Activated CD8-positive, alpha-beta memory T cell treated with anti-CD3 and anti-CD28 coated beads for 4 hours (primary cell): ENCODE measurements at places on chromosomes 4 and X.

DNA sequence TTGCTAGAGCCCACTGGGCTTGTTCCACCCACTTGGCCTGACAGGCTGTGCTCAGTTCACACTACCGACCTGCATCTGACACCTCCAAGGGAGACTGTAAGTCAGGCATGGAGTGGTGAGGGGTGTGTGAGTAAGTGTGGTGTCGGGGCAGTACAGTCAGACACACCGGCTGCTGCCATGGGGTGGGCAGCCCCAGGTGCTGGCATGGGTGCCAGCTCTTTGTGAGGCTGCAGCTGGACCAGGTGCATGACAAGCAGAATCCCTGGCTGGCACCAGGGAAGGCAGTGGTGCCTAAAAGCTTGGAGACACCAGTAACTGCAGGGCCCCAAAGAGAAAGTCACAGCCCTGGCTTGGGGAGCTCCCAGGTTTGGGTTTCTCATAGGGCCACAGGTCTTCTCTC lies 665.0 kb downstream of the SH3BGRL start:
- no peak for DNase-seq

GRCh38 chr4:142168181-142168580 lies 531.8 kb downstream of the IL15 start:
- no peak for DNase-seq

DNA sequence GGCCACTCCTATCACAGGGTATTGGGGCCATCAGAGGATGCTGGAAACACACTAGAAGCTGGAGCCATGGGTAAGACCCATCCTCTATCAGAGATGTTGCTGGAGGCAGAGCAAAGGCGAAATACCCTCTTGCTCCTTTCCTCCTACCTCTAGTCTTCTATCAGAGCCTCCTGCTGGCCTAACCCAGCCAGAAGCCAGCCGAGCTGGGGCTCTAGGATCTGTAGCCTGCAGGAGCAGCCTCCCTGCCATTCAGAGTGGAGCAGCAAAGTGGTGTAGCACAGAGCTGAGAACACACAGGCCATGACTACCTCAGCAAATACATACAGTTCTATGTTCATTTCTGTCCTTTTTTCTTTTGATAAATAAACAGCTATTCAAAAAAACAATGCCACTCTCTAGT lies 35.7 kb downstream of the GATB start:
- no peak for DNase-seq

DNA sequence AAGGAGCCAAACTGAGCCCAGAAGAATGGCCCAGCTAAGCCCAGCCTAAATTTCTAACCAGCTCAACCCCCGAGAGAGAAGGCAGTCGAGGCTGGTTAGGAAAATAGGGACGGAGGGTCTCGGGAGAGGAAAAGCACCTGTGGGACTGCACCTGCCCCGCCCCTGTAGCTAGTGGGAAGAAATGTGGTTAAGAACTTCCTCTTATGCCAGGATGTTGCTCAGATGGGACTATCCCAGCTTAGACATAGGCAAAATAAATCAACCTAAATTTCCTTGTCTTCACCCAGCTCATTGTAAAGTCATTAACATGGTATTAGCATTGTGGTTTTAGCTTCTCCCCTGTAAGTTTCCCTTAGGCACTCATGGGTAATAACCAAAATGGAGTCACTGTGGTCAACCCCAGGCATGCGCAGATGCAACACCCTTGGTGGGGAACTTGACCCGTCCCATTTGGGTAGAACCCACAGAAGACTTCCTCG lies 86.8 kb downstream of the ZNF718 start:
- no peak for DNase-seq

DNA sequence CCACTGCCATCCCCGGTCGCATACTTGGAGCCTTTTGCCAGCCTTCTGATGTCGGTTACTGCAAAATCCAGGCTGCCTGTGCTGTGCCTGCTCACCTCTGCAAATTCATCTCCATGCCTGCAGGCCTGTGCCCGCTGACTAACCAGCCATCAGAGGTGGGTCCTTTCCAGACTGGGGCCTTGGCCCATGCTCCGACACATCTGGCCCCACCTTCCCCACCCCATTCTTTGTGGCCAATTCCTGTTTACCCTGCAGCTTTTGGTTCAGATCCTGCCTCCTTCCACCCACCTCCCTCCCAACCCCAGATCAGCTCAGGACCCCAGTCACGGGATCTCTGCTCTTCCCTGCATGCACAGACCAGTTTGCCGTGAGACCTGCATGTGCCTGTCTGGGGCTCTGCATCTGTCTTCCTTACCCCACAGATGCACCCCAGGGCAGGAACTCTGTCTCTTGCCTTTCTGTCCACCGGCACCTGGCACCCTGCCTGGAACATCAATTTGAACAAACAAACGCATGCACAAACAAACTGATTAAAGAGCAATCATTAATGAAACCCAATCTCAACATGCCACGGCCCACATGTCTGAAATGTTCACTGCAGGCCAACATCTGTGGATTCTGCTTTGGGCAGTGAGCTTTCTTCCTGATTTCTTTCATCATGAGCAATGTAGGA lies 112.8 kb upstream of the PSAPL1 start:
- no peak for DNase-seq

- DNase-seq = no peak
These were observed 150.0 kb downstream of the SPRY1 start for GRCh38 chr4:123546573-123547060.

DNA sequence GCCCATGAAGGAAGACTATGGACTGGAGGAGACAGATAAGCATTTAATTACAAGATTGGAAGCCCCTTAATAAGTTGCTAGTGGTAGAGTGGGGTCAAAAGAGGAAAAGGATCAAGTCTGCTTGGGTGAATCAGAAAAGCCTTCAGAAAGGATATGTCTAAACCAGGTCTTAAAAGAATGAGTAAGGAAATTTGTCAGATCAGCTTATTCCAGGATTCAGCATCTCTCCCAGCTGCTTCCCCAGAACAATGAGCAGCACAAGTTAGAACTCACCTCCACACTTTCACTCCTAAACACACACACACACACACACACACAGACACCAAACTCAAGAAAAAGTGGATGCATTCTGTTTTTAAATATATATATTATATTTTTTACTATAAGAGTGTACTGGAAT lies 166.5 kb downstream of the CPEB2 start:
- no peak for DNase-seq

DNA sequence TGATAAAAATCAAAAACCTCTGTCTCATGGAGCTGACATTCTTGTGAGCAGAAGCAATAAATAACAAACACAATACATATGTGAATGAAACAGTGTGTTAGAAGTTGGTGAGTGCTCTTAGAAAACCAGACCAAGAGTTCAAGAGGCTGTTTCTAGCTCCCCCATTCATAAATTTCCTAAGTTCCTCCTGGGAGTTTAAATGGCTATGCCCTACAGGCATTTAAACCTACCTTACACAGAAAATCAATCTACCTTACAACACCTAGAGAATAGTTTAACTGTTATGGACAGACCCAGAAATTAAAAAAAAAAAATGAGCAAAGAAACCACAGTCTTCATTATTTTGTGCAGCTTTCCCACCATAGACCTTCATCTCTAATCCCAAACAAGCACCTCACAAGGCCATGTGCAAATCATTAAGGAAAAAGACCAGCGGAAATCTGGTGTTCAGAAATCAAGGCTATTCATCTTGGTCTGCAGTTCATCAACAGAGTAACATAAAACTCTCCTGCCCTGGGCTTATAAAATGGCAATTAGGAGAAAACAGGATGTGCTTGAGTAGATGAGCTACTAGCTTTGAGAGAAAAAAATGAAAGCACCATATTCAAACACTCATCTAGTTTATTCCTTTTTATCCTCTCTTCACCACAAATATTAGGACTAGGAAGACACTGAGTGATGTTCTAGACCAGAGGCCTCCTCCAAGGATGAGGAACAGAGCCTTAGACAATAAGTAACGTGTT lies 147.2 kb downstream of the SHROOM3 start:
- DNase-seq = no peak

GRCh38 chrX:14817571-14817970 lies 55.3 kb downstream of the FANCB start:
- no peak for DNase-seq

- no peak for DNase-seq
These were observed 17.2 kb upstream of the MND1 start for GRCh38 chr4:153327247-153327646.

- no peak for DNase-seq
These were observed 1382.5 kb downstream of the C4orf33 start for GRCh38 chr4:130478406-130478805.

DNA sequence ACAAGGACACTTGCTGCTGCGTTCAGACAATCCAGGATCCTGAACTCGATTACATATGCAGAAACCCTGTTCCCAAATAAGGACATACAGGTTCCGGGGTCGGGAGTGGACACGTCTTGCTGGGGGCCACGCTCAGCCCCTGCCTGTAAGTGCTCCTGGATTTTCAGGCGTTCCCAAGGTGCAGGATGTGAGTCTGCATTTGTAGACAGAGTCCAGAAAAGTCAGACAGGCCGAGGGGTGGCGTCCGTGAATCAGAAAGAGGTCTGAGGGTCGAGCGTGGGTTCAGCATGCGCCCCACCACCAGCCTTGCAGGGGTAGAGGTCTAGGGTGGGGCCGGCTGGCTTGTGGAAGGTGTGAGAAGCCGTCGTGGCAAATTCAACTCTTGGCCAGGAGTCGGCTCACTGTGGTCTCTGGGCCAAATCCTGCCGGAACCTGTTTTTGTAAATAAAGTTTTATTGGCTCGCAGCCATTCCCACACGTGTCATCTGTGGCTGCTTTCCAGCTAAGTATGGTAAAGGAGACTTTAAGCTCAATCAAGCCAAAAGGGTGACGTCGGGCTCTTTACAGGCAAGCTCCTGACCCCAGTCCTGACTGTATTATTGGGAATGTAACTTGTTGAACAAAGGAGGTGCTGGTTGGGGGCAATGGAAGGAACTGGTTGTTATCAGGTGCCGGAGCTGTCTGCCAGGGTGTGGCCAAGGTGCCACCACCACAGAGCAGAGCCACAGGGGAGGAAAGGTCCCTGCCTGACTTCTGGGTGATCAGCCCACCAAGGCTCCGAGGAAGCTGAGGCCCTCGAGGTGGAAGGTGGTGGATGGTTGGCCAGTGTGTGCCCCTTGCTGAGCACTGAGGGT lies 7.4 kb downstream of the DOK7 start:
- DNase-seq = no peak

DNA sequence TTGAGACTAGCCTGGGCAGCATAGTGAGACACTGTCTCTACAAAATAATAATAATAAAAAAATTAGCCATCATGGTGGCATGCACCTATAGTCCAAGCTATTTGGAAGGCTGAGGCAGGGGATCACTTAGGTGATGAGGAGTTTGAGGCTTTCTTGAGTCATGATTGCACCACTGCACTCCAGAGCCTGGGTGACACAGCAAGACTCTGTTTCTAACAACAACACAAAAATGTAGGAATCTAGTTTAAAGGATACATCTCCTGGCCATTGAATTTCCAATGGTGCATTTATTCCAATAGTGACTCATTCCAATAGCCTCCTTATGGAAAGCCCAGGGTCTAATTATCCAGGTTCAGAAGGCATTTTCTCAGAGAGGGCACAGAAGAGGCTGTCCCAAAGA lies 21.9 kb upstream of the HERC6 start:
- DNase-seq = no peak

- no peak for DNase-seq
These were observed 135.0 kb downstream of the RASL11B start for GRCh38 chr4:52997132-52997416.

DNA sequence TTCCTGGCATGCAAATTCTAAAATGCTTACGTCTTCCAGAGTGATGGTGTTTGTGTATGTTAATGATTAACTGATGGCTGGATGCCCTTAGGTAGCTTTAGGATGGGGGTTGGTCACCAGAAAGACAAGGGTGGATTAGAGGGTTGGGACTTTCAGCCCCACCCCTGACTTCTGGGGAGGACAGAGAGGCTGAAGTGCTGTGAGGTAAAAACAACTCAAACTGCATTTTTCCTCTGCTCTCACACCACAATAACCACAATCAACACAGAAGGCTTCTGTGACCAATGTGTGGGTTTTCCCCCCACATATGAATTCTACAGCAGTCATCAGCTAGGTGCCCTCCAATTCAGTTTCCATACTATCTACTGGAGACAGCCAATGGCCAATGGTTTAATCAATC lies 18.7 kb upstream of the DDIT4L start:
- no peak for DNase-seq

- no peak for DNase-seq
These were observed 88.0 kb downstream of the ARSF start for GRCh38 chrX:3129256-3129655.
